Ureter (tissue), 1 donor: ENCODE measurements at places on chromosomes 12 and 14. TPM values are rescaled to one million over a fixed set of nuclear protein-coding genes. Genes with fewer than 3 reads are reported as not detected.

The PTPRO gene
- 3.0 TPM for total RNA-seq

The TUBA1B gene
- 496 TPM for total RNA-seq

The TMEM132C gene
- total RNA-seq, result 12.6 TPM

The C3AR1 gene
- 4.6 TPM for total RNA-seq

The MARCHF9 gene
- total RNA-seq, result 12.1 TPM

The VRTN gene
- not detected for total RNA-seq

The RHEBL1 gene
- not detected for total RNA-seq

The CACNA2D4 gene
- total RNA-seq, result 3.4 TPM

The PPP1CC gene
- total RNA-seq, result 107 TPM

The FGF6 gene
- total RNA-seq, result not detected

The PPFIA2 gene
- total RNA-seq, result 18.5 TPM

The DCN gene
- 540 TPM for total RNA-seq

The TMCC3 gene
- 10.1 TPM for total RNA-seq

The PLXNC1 gene
- 10.3 TPM for total RNA-seq

The LRRC43 gene
- 0.86 TPM for total RNA-seq

The C14orf119 gene
- 40.2 TPM for total RNA-seq

The CCDC59 gene
- 33.5 TPM for total RNA-seq

The PKP2 gene
- total RNA-seq, result 25.3 TPM
